ENCODE measurements at places on chromosomes 5 and 9. TPM values are rescaled to one million over a fixed set of nuclear protein-coding genes. Genes with fewer than 3 reads are reported as not detected.
A peak's percentile ranks its signal among the peaks of the same experiment; 100 is the strongest.

The MCC gene
- total RNA-seq = 23.0 TPM

GRCh38 chr9:10339152-10339551, 273.6 kb downstream of the PTPRD start:
- H3K36me3 ChIP-seq = no peaks in the 10 kb centered on the region
- DNase-seq = no peak
- no peak overlapping the region for H3K4me3 ChIP-seq
- H3K27me3 ChIP-seq = no peaks in the 10 kb centered on the region

DNA sequence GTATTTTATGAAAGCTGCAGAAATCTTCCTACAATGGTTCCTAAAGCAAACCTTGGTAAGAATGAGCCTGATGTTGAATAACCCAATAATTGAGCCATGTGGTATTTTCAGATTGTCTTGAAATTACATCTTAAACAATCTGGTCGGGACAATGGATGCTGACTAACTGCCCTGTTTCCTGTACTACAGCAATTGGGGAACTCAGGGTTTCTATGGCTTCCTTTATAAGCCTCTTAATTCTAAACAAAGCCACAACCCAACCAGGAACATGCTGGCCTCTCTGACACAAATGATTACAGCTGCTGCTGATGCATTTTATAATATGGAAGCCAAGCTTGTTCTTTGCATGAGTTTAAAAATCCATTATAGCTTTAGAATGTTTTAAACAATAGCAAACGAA, 30.2 kb downstream of the PTPN3 start:
- H3K4me3 ChIP-seq = no peak overlapping the region
- H3K27me3 ChIP-seq = peaks cover 38% of the 10 kb centered on the region
- no peaks in the 10 kb centered on the region for H3K36me3 ChIP-seq
- DNase-seq = peak; percentile 65

DNA sequence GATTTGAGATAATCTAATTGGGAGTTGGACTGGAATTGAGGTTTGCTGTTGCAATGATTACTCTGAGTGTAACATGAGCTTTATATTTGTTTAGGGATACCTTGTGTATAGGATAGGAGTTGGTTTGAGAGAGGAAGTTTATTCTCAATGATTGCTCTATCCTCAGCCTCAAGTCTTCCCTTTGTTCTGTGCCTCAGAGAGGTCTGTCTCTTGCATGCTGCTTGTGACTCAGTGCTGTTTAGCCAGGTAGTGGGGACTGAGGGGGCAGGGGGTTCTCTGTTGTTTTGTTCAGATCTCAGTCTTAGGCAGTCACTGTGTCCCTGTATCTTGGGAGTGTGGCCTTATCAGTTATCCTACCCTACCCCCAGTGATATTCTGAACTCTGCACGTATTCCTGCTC, 192.1 kb downstream of the SPATA31D1 start:
- no peak overlapping the region for H3K27ac ChIP-seq
- no peaks in the 10 kb centered on the region for H3K36me3 ChIP-seq
- H3K27me3 ChIP-seq = no peaks in the 10 kb centered on the region
- no peaks in the 10 kb centered on the region for H3K4me1 ChIP-seq

- DNase-seq = no peak
- H3K27me3 ChIP-seq = no peaks in the 10 kb centered on the region
- no peak overlapping the region for H3K27ac ChIP-seq
- H3K4me3 ChIP-seq = no peak overlapping the region
Measured at GRCh38 chr5:104793031-104793754, 1230.6 kb upstream of the NUDT12 start.

The MLANA gene
- not detected for total RNA-seq

DNA sequence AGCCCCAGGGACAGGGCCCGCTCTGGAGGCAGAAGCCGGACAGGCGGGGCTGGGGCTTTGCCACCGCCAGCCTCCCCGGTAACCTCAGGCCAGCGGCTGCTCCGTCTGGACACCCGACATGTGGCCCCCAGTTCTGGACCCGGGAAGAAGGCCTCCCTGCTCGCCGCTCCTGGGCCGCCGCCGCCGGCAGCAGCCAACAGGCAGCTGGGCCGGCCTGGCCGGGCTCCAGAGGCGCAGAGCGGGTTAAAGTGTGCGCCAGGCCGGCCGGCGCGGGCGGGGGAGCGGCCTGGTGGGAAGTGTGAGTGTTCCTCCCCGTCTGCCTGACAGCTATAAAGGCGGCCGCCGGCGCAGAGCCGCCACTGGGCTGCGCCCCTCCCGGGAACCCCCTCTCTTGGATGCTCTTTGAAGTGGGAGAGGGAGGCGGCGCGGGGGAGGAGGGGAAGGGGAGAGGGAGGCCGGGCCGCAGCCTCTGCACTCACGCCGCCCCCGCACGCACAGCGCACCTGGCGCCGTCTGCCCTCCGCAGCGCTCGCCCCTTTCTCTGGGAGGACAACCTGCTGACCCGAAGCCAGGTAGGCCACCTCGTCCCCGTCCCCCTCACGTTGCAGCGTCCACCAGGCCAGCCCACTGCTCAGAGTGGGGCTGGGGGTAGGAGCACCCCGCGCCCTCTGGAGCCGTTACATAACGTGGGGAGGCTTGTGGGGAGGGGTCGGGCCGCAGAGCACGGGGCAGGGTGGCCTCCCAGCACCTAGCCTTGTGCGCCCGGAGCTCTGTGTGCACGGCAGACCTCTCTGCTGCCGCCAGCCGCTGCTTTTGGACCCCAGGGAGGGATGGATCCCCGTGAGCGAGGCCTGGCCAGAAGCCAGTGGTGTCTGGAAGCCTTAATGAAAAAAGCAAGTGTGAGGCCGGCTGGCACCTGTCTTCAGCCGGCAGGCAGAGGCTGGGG, at the start of gene ADAMTSL2:
ADAMTSL2 (plus strand) TSS at position 359 of the 946 bp plus-strand sequence. CDS start 2,009 bp downstream, outside the sequence.
- H3K27ac ChIP-seq = no peak within 1 kb of the TSS
- peak; percentile 25 for DNase-seq
- no peaks in the 10 kb centered on the region for H3K4me1 ChIP-seq
- H3K36me3 ChIP-seq = no peaks in the 10 kb centered on the region
- no peak within 1 kb of the TSS for H3K4me3 ChIP-seq

DNA sequence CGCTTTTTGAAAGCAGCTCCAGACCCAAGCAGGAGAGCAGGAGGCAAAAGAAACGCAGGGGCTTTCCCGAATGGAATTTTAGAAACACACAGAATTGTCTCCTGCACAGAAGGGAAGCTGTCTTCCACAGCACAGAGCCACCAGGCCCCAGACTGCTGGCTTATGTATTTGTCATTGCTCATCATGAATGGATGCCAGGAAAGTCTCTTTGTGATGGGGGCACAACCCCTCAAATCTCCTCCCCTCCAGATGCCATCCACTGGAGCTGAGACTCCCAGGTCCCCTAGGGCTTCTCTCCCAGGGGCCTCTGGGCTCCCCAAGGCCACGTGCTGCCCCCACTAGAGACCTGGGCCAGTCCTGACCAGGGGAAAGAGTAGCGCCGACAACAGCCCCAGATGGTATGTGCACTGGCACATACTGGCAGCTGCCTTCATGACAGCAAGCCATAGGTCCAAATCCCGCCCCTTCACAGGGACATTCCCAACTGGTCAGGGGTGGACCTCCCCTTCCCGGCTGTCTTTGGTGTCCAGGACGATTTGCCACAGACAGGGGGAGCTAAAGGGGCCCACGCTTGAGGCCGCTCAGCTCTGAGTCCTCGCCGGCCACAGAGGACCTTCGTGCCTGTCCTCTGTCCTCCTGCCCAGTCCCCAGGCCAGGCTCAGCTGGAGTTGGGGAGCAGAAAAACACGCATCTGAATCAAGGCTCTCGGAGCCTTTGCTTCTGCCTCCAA, 127.8 kb downstream of the KCNIP1 start:
- peaks cover 9% of the 10 kb centered on the region for H3K4me1 ChIP-seq
- no peak overlapping the region for H3K4me3 ChIP-seq
- H3K27ac ChIP-seq = no peak overlapping the region
- no peak for DNase-seq
- H3K36me3 ChIP-seq = no peaks in the 10 kb centered on the region

The ACOT12 gene
- total RNA-seq = not detected

DNA sequence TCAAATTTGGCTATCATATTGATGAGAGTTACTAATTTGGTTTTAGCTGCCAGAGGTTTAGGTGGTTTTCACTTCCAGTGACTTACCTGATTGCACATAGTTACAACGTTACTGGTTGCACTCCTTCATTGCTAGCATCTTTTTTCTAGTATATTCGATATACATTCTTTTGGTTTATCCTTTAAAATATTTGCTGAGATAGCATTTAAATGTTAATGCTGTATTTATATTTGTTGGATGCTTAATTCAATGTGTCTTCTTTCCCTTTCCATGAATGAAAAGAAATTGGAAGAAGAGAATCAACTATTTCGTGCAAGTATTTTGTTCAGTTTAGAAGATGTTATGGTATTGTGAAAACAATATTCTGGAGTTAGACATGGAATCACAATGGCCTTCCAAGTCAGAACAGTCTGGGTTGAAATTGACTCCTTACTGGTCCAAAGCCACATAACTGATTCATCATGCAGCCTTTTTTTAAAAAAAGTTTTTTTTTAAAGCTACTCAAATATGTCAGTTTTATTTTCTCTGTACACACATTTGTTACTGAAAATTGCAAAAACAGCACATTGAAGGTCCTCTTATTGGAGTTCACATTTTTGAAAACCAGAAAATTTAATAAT, 2.2 kb downstream of the SPIN1 start:
- no peak overlapping the region for H3K27ac ChIP-seq
- H3K4me3 ChIP-seq = no peak overlapping the region
- H3K36me3 ChIP-seq = no peaks in the 10 kb centered on the region
- H3K27me3 ChIP-seq = no peaks in the 10 kb centered on the region
- DNase-seq = no peak
- H3K4me1 ChIP-seq = peaks cover 16% of the 10 kb centered on the region

- no peaks in the 10 kb centered on the region for H3K36me3 ChIP-seq
- no peaks in the 10 kb centered on the region for H3K27me3 ChIP-seq
- no peaks in the 10 kb centered on the region for H3K4me1 ChIP-seq
- H3K4me3 ChIP-seq = no peak overlapping the region
- H3K27ac ChIP-seq = no peak overlapping the region
Measured at GRCh38 chr9:93079371-93079770, 16.6 kb upstream of the CARD19 start.

DNA sequence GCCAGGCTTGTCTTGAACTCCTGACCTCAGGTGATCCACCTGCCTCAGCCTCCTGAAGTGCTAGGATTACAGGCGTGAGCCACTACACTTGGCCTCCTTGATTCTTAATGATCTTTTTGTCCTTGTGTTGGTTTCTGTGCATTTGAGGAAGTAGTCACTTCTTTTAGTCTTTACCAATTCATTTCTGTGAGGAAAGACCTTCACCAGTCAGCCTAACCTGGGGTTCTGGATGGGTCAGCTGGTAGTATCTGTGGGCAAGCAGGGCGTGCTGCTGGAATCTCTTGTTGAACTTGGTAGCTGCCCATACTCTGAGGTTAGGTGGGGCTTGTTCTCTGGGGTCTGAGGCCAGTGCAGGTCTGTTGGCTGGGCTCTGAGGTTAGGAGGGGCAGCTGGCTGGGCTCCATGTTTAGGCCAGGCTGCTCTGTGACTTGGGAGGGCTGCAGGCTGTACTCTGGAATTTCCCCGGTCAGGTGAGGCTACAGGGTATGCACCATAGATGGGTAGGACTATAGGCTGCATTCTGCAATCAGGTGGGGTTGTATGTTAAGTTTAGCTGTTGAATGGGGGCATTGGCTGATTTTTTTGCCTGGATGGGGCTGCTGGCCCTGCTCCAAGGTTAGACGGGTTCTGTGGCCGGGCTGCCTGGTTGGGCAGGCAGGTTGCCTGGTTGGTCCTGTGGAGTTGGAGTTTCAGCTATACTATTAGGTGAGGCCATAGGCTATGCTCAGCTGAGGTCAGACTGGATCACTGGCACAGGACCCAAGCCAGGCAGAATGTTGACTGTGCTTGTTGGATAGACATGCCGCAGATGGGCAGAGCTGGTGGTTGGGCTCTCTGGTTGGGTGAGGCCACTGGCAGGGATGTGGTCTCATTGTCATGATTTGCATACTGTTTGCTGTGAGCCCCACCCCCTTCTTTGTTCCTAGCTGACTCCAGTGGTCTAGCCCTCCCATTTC, 19.2 kb downstream of the UBAP1 start:
- no peak overlapping the region for H3K4me3 ChIP-seq
- no peak overlapping the region for H3K27ac ChIP-seq
- DNase-seq = no peak
- no peaks in the 10 kb centered on the region for H3K4me1 ChIP-seq
- no peaks in the 10 kb centered on the region for H3K36me3 ChIP-seq

The OR1J2 gene
- total RNA-seq = not detected

- H3K4me3 ChIP-seq = no peak overlapping the region
- no peaks in the 10 kb centered on the region for H3K36me3 ChIP-seq
- no peaks in the 10 kb centered on the region for H3K27me3 ChIP-seq
Measured at GRCh38 chr9:14912859-14913258, 2.6 kb upstream of the FREM1 start.

- no peak overlapping the region for H3K4me3 ChIP-seq
- no peaks in the 10 kb centered on the region for H3K4me1 ChIP-seq
- H3K36me3 ChIP-seq = no peaks in the 10 kb centered on the region
- no peaks in the 10 kb centered on the region for H3K27me3 ChIP-seq
- no peak overlapping the region for H3K27ac ChIP-seq
Measured at GRCh38 chr9:115198001-115198400, 80.0 kb upstream of the TNC start.

- H3K27me3 ChIP-seq = no peaks in the 10 kb centered on the region
- DNase-seq = no peak
- H3K36me3 ChIP-seq = no peaks in the 10 kb centered on the region
- H3K4me1 ChIP-seq = no peaks in the 10 kb centered on the region
- no peak overlapping the region for H3K27ac ChIP-seq
Measured at GRCh38 chr5:167820101-167820990, 471.1 kb upstream of the WWC1 start.

The PFN3 gene
- total RNA-seq = not detected

GRCh38 chr9:113654605-113655428, 191.3 kb downstream of the RGS3 start:
- H3K4me1 ChIP-seq = peaks cover 58% of the 10 kb centered on the region
- DNase-seq = peak; percentile 90
- H3K4me3 ChIP-seq = no peak overlapping the region
- H3K36me3 ChIP-seq = no peaks in the 10 kb centered on the region

GRCh38 chr5:133709209-133709725, 96.9 kb upstream of the FSTL4 start:
- peak; percentile 6 for DNase-seq
- H3K27me3 ChIP-seq = peaks cover 2% of the 10 kb centered on the region

DNA sequence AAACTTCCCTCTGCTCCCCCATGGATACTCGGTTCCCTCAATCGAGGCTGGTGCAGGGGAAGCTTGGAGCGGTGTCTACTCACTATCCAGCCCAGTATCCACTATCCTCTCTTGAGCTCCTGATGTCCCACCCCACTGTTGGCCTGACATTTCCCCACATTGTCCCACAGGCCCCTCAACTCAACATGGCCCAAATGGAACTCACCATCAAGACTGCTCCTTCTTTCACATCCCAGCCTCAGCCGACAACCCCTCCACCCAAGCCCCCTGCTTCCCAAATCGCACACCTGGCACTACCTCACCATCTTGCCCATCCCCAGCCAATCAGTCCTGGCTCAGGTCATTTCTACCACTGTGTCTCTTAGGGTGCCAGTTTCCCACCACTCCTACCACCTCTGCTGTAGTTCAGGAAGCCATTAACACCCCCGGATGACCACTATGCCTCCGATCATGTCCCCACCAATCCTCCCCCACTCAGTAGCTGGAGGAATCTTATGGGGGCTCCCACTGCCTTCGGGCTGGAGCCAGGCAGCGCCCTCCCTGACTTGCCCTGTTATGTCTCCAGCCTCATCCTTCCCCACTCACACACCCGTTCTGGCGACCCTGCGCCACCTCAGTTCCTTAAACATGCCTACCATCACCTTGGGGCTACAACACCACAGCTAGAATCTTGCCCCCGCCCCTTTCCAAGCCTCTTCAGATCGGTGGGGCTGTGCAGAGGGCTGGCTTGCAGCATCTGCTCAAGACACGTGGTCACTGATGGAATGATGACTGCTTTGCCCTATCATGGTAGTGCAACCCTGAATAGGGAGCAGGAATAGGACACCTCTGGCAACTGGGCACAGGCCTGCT, 273.6 kb downstream of the FSTL4 start:
- H3K4me3 ChIP-seq = no peak overlapping the region
- no peaks in the 10 kb centered on the region for H3K36me3 ChIP-seq
- H3K27me3 ChIP-seq = no peaks in the 10 kb centered on the region
- DNase-seq = no peak

Data from endothelial cell of umbilical vein (primary cell).